ENCODE measurements at places on chromosomes 1 and 21.

DNA sequence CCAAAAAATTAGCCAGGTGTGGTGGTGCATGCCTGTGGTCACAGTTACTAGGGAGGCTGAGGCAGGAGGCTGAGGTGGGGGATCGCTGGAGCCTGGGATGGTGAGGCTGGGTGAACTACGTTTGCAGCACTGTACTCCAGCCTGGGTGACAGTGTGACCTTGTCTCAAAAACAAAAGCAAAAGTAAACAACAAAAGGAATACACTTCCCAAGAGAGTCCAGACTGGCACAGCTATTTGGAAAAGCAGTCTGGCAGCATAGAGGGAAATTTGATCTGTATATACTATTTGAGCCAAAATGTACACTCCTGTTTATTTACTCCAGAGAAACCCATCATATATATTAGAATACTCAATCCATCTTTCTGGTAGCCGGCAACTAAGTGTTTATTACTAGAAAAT is 107.0 kb upstream of the HMCN1 start:
- DNase-seq: no peak

DNA sequence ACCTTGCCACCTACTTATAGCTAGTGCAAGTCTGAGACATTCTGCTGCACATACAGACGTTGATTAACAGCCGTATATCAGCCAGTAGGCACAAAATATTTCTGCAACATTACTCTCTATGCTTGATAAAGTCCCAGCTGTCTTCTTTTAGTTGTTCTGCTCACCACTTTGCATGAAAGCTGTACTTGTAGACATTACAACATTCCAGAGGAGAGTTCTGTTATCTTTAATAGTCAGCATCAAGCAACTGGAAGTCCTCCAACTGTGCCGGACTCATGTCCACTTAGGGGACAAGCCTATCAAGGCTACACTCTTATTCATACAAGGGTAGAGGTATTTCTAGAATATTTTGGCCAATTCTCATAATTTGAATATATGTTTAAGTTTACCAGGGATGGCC is 50.0 kb downstream of the CACHD1 start:
- no peak for DNase-seq

- DNase-seq: no peak
These were observed 78.0 kb downstream of the PTPN14 start for GRCh38 chr1:214473387-214473786.

- no peak for DNase-seq
These were observed 30.1 kb upstream of the LAMC2 start for GRCh38 chr1:183155939-183156338.

DNA sequence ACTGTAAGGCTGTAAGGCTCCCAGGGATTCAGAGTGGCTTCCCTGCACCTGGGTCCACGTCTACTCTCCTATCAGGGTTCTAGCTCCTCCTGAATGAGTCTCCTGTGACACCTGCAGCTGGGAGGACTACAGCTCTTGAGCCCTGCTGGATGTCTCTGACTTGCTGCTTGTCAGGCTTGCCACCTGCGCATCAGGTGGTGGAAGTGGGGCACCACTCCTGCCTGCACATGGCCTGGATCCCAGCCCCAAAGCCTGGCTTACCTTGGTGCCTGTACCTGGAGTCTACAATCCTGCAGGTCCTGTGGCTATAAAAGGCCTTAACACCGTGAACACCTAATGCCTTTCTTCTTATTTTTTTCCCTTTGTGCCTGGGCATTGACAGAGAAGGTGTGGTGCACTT is 82.2 kb downstream of the FAM78B start:
- DNase-seq: no peak

DNA sequence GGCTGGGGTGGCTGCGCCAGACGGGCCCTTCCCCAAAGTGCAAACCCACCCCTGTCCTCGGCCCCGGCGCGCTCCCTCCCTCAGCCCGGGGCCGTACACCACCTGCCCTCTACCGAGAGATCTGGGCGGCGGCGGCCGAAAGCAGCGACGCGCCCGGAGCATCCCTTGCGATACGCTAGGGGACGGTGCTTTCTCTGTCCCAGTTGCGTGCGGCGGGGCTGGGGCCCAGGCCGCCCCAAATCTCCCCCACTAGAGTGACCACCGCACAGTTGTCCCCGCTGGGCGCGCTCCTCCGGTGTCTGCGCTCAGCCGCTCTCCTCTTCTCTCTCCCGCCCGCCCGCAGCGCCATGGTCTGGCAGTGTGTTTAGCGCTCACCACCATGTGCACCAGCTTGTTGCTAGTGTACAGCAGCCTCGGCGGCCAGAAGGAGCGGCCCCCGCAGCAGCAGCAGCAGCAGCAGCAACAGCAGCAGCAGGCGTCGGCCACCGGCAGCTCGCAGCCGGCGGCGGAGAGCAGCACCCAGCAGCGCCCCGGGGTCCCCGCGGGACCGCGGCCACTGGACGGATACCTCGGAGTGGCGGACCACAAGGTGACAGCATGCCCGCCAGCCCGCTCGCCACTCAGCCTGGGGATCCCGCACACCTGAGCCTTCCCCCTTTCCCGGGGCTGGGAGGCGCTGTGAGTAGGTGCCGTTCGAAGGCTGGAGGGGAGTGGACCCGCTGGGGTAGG is 1.0 kb downstream of the ST6GALNAC5 start:
- DNase-seq: peak; percentile 29

DNA sequence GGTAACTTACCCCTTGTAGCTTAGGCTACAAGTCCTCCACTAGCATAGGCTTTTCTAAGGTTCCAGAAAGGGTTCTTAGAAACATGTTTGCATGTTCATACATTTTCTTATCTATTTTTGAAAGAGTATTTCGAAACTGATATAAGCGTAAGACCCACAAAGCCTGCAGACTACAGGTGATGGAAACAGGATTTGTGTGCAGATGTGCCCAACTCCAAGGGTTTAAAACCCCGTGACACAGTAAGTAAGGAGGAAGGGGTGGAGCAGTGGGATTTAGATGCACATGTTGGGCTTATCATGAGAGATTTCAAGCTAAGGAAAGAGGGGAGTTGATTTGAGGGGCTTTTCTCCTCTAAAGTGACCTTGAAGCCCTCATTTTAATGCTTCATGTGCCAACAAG is 164.7 kb downstream of the LTN1 start:
- no peak for DNase-seq

DNA sequence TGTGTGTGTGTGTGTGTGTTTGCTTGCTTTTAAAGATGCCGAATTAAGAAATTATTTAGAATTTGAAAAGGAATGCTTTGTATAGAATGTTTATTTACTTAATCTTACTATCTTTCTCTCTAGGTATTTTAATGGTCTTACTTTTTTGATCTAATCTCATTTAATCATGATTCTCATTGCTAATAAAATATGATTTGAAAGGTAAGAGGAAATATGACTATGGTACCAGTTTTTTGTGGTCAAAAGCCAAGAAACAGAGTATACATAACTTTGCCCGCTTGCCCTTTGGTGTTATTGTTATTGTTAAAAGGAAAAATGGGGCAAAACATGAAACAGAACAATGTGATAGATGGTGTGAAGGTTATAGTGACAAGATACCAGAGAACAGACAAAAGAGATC is 74.6 kb downstream of the RPS6KC1 start:
- no peak for DNase-seq

DNA sequence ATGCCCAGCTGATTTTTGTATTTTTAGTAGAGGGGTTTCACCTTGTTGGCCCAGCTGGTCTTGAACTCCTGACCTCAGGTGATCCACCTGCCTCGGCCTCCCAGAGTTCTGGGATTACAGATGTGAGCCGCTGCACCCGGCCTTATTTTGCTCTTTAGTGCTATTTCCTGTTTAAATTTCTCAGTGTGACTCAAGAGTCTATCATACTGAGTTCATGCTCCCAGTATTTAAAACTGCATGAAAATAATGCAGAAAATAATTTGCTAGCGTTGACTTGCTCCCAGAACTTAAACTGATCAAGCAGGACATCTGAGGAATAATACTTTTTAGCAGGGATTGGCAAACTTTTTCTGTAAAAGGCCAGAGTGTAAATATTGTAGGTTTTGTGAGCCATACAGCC is 86.4 kb upstream of the C1orf21 start:
- no peak for DNase-seq

Data from substantia nigra (tissue), 51 donors.